ENCODE measurements at places on chromosomes 11 and 22. TPM values are rescaled to one million over a fixed set of nuclear protein-coding genes. Genes with fewer than 3 reads are reported as not detected.

GRCh38 chr11:20055312-20055711 lies 105.0 kb downstream of the DBX1 start:
- no peak for DNase-seq
- H3K27ac ChIP-seq, result no peak overlapping the region
- peaks cover 3% of the 10 kb centered on the region for H3K27me3 ChIP-seq
- H3K4me1 ChIP-seq, result no peaks in the 10 kb centered on the region
- H3K36me3 ChIP-seq, result no peaks in the 10 kb centered on the region

DNA sequence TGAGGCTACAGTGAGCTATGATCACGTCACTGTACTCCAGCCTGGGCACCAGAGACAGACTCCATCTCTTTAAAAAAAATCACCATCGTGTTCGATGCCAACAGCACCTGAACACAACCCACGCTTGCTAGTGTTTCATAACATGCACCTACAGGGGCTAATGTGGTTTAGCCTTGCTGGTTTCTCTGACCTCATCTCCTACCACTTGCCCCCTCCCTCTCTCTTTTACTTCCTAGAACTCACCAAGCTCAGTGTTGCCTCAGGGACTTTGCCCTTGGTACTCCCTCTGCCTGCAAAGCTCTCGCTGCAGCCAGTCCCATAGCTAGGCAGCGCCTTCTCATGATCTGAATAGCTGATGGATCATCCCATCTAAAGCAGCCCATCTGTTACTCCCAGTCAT lies 99.8 kb downstream of the FBXO7 start:
- DNase-seq, result no peak
- H3K4me3 ChIP-seq, result no peak overlapping the region
- H3K4me1 ChIP-seq, result peaks cover 7% of the 10 kb centered on the region
- peaks cover 17% of the 10 kb centered on the region for H3K27me3 ChIP-seq

DNA sequence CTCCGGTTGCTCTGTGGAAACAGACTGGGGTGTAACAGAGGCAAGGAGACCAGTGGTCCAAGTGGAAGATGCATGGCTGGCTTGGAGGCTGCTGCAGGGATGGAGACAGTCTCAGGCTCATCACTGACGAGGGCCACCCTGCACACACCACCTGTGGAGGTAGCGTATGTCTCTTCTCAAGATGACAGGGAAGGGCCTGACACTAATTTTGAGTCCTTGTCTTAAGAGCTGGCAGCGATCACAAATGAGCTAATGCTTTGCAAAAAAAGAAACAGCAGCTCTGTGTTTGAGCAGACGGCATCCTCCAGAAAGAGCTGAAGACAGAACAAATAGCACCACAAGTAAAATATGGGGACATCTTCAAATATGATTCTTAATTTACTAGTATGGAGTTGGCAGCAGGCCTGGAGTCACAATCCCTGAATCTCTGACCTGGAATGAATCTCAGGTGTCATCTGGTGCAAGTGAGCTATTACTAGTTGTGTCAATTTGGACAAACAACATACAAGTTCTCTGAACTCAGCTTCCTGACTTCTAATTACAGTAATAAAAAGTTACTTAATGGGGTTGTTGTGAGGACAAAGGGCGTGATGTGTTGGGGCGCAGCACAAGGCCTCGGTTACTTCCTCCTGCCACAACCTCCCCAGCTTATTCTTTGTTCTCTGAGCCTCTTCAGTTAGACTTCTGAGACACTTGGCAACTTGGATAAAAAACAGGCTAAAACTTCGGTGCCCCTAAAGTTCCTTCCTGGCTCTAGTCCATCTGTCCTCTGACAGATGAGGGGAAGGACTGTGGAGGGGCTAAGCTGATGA lies 95.2 kb upstream of the BID start:
- peaks cover 3% of the 10 kb centered on the region for H3K4me1 ChIP-seq
- DNase-seq, result no peak
- no peaks in the 10 kb centered on the region for H3K27me3 ChIP-seq
- H3K4me3 ChIP-seq, result no peak overlapping the region
- H3K36me3 ChIP-seq, result peaks cover 6% of the 10 kb centered on the region
- no peak overlapping the region for H3K27ac ChIP-seq

- H3K27me3 ChIP-seq, result peaks cover 2% of the 10 kb centered on the region
- peaks cover 6% of the 10 kb centered on the region for H3K36me3 ChIP-seq
- peaks cover 38% of the 10 kb centered on the region for H3K4me1 ChIP-seq
- no peak for DNase-seq
- H3K27ac ChIP-seq, result no peak overlapping the region
These were observed 3.7 kb downstream of the MIAT start for GRCh38 chr22:26660961-26661578.

GRCh38 chr11:21447871-21448270 lies 745.0 kb upstream of the ANO5 start:
- no peaks in the 10 kb centered on the region for H3K36me3 ChIP-seq
- no peaks in the 10 kb centered on the region for H3K4me1 ChIP-seq
- H3K4me3 ChIP-seq, result no peak overlapping the region
- DNase-seq, result no peak
- H3K27me3 ChIP-seq, result no peaks in the 10 kb centered on the region

GRCh38 chr22:24495365-24495675 lies 188 bp downstream of the UPB1 start:
- H3K27ac ChIP-seq, result no peak overlapping the region
- no peak for DNase-seq
- H3K36me3 ChIP-seq, result no peaks in the 10 kb centered on the region
- H3K4me3 ChIP-seq, result no peak overlapping the region
- H3K27me3 ChIP-seq, result peaks cover 57% of the 10 kb centered on the region
- H3K4me1 ChIP-seq, result peaks cover 11% of the 10 kb centered on the region

DNA sequence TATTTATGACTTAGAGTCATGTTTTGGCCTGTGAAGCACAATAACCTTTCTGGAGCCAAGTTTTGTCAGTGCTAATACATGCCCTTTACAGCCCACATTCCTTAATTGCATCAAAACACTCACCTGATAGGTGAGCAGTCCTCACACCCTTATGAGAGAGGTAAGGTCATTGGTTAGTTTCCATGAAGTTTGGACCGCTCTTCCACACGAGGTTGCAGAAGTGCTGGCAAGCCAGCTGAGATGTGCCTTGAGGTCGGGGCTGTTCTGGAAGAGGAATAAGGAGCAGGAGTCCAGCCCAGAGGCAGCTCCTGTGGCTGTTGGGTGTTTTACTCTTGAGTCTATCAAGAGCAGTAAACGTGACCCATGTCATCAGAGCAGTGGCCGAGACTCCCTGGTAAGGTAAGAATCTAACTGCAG lies 76.3 kb downstream of the CYB5R2 start:
- no peak overlapping the region for H3K4me3 ChIP-seq
- H3K4me1 ChIP-seq, result peaks cover 20% of the 10 kb centered on the region
- H3K27ac ChIP-seq, result no peak overlapping the region
- DNase-seq, result no peak
- H3K27me3 ChIP-seq, result no peaks in the 10 kb centered on the region

- no peak overlapping the region for H3K4me3 ChIP-seq
- no peak overlapping the region for H3K27ac ChIP-seq
- H3K36me3 ChIP-seq, result no peaks in the 10 kb centered on the region
- H3K4me1 ChIP-seq, result no peaks in the 10 kb centered on the region
- H3K27me3 ChIP-seq, result no peaks in the 10 kb centered on the region
These were observed 139.2 kb downstream of the LRRC4C start for GRCh38 chr11:41320238-41320637.

- H3K4me3 ChIP-seq, result no peak overlapping the region
- H3K27me3 ChIP-seq, result no peaks in the 10 kb centered on the region
- H3K36me3 ChIP-seq, result no peaks in the 10 kb centered on the region
These were observed 19.7 kb upstream of the GLYATL1 start for GRCh38 chr11:58919561-58919960.

GRCh38 chr11:68968306-68969250 lies 12.2 kb downstream of the MRGPRD start:
- no peaks in the 10 kb centered on the region for H3K36me3 ChIP-seq
- peaks cover 3% of the 10 kb centered on the region for H3K27me3 ChIP-seq

DNA sequence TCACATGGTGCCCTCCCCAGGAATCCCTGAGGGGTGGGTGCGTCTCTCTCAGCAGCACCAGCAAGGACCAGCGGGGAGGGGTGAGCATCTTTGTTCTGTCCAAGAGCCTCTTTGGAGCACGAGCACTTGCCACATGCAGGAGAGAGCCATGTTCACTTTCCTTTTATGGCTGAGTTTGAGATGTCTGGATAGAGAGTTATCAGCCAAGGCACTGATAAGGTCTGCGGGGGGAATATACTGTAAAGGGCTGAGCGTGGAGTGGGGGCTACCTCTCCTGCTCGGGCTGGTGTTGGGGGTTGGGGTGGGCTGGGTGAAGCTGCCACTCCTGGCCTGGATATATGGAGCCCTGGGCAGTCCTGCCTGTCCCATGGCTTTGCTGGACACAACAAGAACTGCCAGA lies 34.9 kb upstream of the CCDC188 start:
- H3K4me1 ChIP-seq, result no peaks in the 10 kb centered on the region
- DNase-seq, result no peak
- no peaks in the 10 kb centered on the region for H3K27me3 ChIP-seq
- no peak overlapping the region for H3K4me3 ChIP-seq
- no peak overlapping the region for H3K27ac ChIP-seq

DNA sequence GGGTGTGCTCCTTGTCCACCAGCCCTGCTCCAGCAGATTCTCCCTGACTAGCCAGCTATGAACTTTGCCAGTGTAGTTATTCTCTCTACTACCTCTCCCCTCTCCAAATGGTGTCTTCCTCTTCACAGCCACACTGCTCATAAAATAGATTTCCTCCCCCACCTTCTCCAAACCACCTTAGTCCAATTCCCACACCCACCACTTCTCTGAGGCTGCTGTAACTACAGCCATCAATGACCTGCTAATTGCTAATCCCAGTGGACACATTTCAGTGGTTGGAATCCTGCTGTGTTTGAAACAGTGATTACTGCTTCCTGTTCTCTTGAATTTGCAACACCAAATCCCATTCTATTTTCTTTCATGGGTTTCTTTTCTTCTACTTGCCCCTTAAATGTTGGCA lies 23.4 kb downstream of the SYT9 start:
- no peaks in the 10 kb centered on the region for H3K4me1 ChIP-seq
- no peak for DNase-seq
- H3K27me3 ChIP-seq, result no peaks in the 10 kb centered on the region
- H3K27ac ChIP-seq, result no peak overlapping the region
- no peak overlapping the region for H3K4me3 ChIP-seq
- H3K36me3 ChIP-seq, result no peaks in the 10 kb centered on the region

DNA sequence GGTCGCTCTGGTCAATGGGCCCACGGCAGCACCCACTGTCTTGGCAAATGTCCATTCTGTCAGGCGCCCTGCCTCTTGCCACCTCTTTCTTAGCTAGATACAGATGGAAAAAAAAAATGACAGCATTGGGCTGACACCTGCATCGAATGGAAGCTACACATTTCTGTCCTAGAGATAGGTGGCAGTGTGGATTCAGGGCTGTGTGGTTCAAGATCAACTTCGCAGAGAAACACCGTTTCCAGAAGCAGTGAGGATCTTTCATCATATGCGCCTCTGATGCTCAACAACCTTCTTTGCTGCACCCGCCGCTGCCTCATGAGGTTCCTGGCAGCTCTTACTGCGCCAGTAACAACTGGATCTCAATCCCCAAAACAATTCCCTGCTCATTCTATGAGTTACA lies 236.3 kb downstream of the KIRREL3 start:
- no peaks in the 10 kb centered on the region for H3K4me1 ChIP-seq
- H3K36me3 ChIP-seq, result no peaks in the 10 kb centered on the region
- H3K27ac ChIP-seq, result no peak overlapping the region
- no peak for DNase-seq
- H3K4me3 ChIP-seq, result no peak overlapping the region
- no peaks in the 10 kb centered on the region for H3K27me3 ChIP-seq

DNA sequence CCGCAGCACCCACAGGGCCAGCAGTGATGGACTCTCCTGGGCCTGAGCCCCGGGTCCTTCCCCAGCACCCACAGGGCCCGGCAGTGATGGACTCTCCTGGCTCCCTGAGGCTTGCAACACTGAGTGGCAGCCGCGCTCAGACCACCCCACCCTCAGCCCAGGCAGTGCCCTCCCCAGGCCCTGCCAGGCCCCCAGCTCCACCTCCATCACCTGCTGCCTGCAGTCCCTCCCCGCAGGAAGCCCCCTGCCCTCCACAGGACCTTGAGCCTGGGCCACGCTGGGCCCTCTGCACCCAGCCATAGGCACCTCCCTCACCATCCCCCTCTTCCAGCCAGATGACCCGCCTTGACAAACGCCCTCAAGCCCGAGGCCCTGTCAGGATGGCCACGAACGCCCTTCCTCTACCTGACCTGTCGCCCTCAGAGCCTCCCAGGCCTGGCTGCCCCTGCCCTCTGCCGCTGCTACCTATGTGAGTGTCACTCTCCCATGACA lies 11.4 kb downstream of the ALG12 start:
- DNase-seq, result no peak
- peaks cover 2% of the 10 kb centered on the region for H3K4me1 ChIP-seq
- no peaks in the 10 kb centered on the region for H3K27me3 ChIP-seq
- peaks cover 30% of the 10 kb centered on the region for H3K36me3 ChIP-seq
- no peak overlapping the region for H3K4me3 ChIP-seq

- no peak overlapping the region for H3K27ac ChIP-seq
- H3K36me3 ChIP-seq, result peaks cover 4% of the 10 kb centered on the region
- no peak for DNase-seq
- H3K27me3 ChIP-seq, result no peaks in the 10 kb centered on the region
- peaks cover 7% of the 10 kb centered on the region for H3K4me1 ChIP-seq
These were observed 12.4 kb downstream of the TRIM6 start for GRCh38 chr11:5608808-5609207.

DNA sequence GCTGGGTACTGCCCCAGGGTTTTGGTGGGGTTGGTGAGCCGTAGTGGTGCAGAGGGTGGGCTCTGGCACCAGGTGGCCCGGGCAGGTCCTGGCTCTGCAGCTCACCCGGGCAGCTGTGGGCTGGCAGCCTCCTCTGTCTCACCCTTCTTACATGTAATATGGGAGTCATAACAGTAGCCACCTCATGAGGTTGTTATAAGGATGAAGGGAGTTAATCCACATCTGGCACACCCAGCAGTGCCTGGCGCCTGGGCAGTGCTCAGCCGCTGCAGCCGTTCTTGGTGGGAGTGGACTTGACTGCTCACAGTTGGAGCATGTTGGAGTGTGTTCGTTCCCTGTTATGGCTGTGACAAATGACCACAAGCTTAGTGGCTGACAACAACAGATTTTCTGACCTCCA lies 28.7 kb downstream of the IGHMBP2 start:
- H3K27me3 ChIP-seq, result no peaks in the 10 kb centered on the region
- H3K4me3 ChIP-seq, result no peak overlapping the region
- H3K36me3 ChIP-seq, result peaks cover 14% of the 10 kb centered on the region
- H3K4me1 ChIP-seq, result peaks cover 6% of the 10 kb centered on the region
- no peak overlapping the region for H3K27ac ChIP-seq
- DNase-seq, result no peak

GRCh38 chr11:44848203-44848962 lies 102.3 kb downstream of the TP53I11 start:
- DNase-seq, result no peak
- peaks cover 1% of the 10 kb centered on the region for H3K36me3 ChIP-seq
- H3K4me1 ChIP-seq, result no peaks in the 10 kb centered on the region
- H3K4me3 ChIP-seq, result no peak overlapping the region
- peaks cover 26% of the 10 kb centered on the region for H3K27me3 ChIP-seq

GRCh38 chr22:35421121-35421520 lies 21.2 kb downstream of the MCM5 start:
- H3K4me3 ChIP-seq, result no peak overlapping the region
- peaks cover 10% of the 10 kb centered on the region for H3K4me1 ChIP-seq

Gene RAB39A
- total RNA-seq, result not detected

Gene C1QTNF5
- total RNA-seq, result not detected

Gene KRTAP5-2
- not detected for total RNA-seq

Gene WNT11
- 2.1 TPM for total RNA-seq

Gene OR51Q1
- not detected for total RNA-seq

Gene ZFP91
- 52.8 TPM for total RNA-seq

Gene HPS4
- 42.6 TPM for total RNA-seq

Gene ALDH3B2
- not detected for total RNA-seq

Gene MIOX
- not detected for total RNA-seq

Gene SMIM35
- 3.0 TPM for total RNA-seq

Gene BBOX1
- total RNA-seq, result not detected

Gene MS4A4E
- total RNA-seq, result not detected

Gene PGA5
- not detected for total RNA-seq

Gene EMSY
- total RNA-seq, result 35.7 TPM

Gene APOL5
- total RNA-seq, result not detected
